Breast epithelium (tissue), 4 donors: ENCODE measurements at places on chromosomes 7 and 10. TPM values are rescaled to one million over a fixed set of nuclear protein-coding genes. Genes with fewer than 3 reads are reported as not detected.
A peak's percentile ranks its signal among the peaks of the same experiment; 100 is the strongest.

DNA sequence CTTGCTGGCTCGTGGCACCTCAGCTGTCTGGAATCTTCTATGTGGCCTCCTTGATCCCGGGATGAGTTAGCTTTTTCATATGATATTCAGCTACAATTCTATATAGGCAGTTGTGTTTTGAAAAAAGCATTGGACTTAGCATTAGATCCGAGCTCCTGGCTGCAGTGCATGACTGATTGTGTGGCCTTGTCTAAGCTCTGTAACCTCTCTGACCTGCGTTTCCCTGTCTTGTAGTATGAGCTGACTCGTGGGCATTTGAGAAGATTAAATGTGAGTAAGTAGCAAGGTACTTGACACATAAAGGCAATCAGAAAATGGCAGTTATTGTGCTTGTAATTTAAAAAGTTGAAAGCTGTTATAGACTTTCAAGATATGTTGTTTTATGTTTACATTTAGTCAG lies 85.9 kb downstream of the CCNY start:
- no peaks in the 10 kb centered on the region for H3K27me3 ChIP-seq
- H3K4me1 ChIP-seq: no peaks in the 10 kb centered on the region
- no peaks in the 10 kb centered on the region for H3K36me3 ChIP-seq
- no peak overlapping the region for H3K4me3 ChIP-seq
- peak overlapping the region; percentile 73 for H3K27ac ChIP-seq

DNA sequence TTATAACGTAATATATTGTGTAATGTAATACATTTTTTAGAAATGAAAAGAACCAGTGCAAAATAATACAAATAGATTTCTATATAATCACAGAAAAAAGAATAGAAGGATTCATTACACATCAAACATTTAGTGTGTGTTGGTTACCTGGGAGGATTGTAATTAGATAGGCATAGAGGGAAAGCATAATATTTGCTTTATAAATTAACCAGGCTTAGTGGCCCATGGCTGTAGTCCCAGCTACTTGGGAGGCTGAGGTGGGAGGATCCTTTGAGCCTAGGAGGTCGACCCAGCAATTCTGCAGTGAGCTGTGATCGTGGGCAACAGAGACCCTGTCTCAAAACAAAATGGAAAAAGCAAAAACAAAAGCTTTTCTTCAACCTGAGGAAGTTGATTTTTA lies 5.0 kb upstream of the CNOT4 start:
- no peak for DNase-seq
- no peak overlapping the region for H3K4me3 ChIP-seq
- H3K4me1 ChIP-seq: no peaks in the 10 kb centered on the region
- no peaks in the 10 kb centered on the region for H3K27me3 ChIP-seq
- no peaks in the 10 kb centered on the region for H3K36me3 ChIP-seq
- H3K27ac ChIP-seq: no peak overlapping the region

GRCh38 chr10:95755511-95756004 lies 405 bp upstream of the ENTPD1 start:
- H3K4me3 ChIP-seq: peak overlapping the region; percentile 37
- H3K27me3 ChIP-seq: no peaks in the 10 kb centered on the region
- H3K36me3 ChIP-seq: no peaks in the 10 kb centered on the region
- no peaks in the 10 kb centered on the region for H3K4me1 ChIP-seq
- DNase-seq: no peak
- H3K27ac ChIP-seq: peak overlapping the region; percentile 66

GRCh38 chr10:89242345-89242684 lies 9.3 kb downstream of the LIPA start:
- H3K36me3 ChIP-seq: no peaks in the 10 kb centered on the region
- H3K27ac ChIP-seq: peak overlapping the region; percentile 65
- no peaks in the 10 kb centered on the region for H3K4me1 ChIP-seq
- H3K27me3 ChIP-seq: no peaks in the 10 kb centered on the region
- DNase-seq: no peak

GRCh38 chr10:43125881-43126731 lies 12.1 kb upstream of the CSGALNACT2 start:
- H3K36me3 ChIP-seq: no peaks in the 10 kb centered on the region
- H3K27me3 ChIP-seq: no peaks in the 10 kb centered on the region
- no peak for DNase-seq
- H3K4me1 ChIP-seq: no peaks in the 10 kb centered on the region

DNA sequence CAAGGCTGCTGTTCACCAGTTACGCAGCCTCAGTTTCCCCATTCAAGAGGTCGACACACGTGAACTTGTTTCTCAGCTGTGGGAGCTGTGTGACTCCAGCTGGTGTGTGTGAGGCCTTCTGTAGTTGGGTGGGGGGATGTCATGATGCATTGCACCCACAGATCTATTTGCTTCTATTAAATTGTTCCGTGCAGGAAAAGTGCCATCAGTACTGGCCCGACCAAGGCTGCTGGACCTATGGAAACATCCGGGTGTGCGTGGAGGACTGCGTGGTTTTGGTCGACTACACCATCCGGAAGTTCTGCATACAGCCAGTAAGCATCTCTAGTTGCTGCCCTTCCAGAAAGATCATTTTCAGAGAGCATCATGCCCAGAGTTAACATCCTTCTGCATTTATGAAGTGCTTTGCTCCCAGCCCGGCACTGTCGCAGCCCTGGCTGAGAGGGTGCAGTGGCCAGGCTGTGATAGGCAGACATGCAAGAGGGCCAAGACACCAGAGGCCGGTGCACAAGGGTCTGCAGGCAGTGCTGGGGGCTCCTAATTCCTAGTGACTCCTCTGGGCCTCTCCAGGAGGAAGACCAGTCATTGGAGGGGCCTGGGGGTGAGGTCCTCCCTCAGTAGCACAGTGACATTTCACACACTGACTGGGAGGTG lies 60.2 kb downstream of the MKI67 start:
- H3K36me3 ChIP-seq: no peaks in the 10 kb centered on the region
- no peak for DNase-seq
- no peaks in the 10 kb centered on the region for H3K27me3 ChIP-seq

DNA sequence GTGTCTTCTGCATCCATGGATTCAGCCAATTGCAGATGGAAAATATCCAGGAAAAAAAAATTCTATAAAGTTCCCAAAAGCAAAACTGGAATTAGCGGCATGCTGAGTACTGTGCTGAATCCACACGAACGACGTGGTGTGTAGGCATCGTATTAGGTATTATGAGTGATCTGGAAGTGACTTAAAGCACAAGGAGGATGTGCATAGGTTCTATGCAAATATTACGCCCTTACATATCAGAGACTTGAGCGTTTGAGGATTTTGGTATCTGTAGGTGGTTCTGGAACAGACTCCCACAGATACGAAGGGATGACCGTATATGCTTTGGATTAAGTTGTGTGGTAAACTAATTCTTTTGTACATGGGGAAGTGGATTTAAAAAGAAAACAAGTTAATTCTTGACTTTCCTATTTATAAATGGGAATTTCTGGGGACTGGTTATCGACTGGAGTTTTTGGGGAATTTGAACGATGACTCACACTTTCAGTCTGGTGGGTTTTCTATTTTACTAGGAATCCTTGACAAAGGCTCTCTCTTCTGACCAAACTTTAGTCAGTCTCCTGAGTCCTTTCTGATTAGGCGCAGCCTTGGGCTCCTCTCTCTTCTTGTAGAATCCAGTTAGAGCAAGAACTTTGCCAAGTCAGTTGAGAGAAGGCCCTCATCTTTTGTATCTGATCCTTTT lies 5.4 kb upstream of the NUB1 start:
- H3K27me3 ChIP-seq: no peaks in the 10 kb centered on the region
- no peak overlapping the region for H3K27ac ChIP-seq
- no peaks in the 10 kb centered on the region for H3K36me3 ChIP-seq
- no peak overlapping the region for H3K4me3 ChIP-seq
- no peak for DNase-seq
- H3K4me1 ChIP-seq: no peaks in the 10 kb centered on the region

- H3K4me1 ChIP-seq: peaks cover 9% of the 10 kb centered on the region
- no peaks in the 10 kb centered on the region for H3K27me3 ChIP-seq
- DNase-seq: no peak
These were observed 4.5 kb downstream of the POP7 start for GRCh38 chr7:100710452-100710851.

DNA sequence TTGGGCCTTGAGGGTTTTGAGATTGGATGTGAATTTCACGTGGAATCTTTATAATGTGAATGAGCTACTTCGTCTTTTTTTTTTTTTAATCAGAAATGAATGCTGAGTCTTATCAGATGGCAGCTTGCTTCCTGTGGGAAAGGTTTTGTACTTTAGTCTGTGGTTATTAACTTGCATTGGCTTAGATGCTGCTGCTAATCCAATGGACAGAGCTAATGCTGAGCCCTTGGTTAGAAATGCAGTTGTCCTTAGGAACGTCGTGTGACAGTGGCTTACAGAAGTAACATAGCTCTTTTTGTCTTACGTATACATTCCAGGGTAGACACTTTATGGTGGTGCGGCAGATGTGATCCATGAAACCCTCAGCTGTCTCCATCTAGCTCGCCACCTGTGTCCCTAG lies 32.8 kb downstream of the ADCY1 start:
- no peaks in the 10 kb centered on the region for H3K27me3 ChIP-seq
- no peak overlapping the region for H3K4me3 ChIP-seq
- DNase-seq: peak; percentile 2
- H3K36me3 ChIP-seq: no peaks in the 10 kb centered on the region

DNA sequence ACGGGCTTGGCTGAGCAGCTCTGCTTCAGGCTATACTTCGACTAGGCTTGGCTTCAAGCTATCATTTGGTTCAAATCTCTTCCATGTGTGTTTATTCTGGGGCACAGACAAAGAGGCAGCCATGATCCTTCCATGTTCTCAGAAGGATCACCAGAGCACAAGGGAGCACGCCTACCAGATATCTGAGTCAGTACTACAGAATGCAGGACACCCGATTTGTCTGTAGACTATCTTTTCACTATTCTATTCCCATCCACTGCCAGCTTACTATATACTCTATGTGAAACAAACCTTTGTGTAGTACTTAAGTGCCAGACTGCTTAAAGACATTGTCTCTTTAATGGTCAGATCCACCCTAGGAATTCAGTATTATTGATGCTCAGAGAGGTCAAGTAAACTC lies 35.1 kb downstream of the CH25H start:
- H3K27ac ChIP-seq: no peak overlapping the region
- DNase-seq: no peak
- no peaks in the 10 kb centered on the region for H3K36me3 ChIP-seq
- H3K4me1 ChIP-seq: no peaks in the 10 kb centered on the region
- no peak overlapping the region for H3K4me3 ChIP-seq
- H3K27me3 ChIP-seq: no peaks in the 10 kb centered on the region

GRCh38 chr10:88651101-88651551 lies 13.1 kb upstream of the LIPF start:
- H3K4me1 ChIP-seq: no peaks in the 10 kb centered on the region
- H3K36me3 ChIP-seq: no peaks in the 10 kb centered on the region
- no peak overlapping the region for H3K27ac ChIP-seq
- H3K27me3 ChIP-seq: no peaks in the 10 kb centered on the region
- no peak overlapping the region for H3K4me3 ChIP-seq
- no peak for DNase-seq

- no peak for DNase-seq
- peaks cover 15% of the 10 kb centered on the region for H3K4me1 ChIP-seq
- H3K27me3 ChIP-seq: no peaks in the 10 kb centered on the region
- no peak overlapping the region for H3K4me3 ChIP-seq
- no peaks in the 10 kb centered on the region for H3K36me3 ChIP-seq
These were observed 18.5 kb upstream of the TNS3 start for GRCh38 chr7:47600199-47601118.

DNA sequence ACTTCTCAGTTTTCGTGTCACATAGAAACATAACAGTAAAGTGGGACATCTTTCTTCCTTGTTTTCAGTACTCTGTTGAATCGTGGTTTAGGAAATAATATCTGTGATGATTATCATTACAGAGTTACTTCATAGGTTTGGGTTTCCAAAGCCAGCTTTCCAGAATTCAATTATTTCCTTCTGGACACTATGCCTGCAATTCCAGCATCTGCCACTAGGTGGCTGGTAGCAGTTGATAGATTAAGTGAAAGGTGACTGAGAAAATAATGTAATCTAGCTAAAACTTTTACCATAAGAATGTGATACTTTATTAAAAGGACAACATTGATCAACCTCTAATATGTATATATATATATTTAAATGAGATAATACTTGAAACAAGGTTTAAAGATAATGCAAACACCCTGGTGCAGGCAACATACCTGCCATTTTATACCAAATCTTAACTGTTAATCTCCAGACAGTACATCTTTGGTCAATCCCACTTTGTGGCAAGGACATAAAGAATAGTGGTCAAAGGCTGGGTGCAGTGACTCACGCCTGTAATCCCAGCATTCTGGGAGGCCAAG lies 102.6 kb downstream of the SH3PXD2A start:
- no peaks in the 10 kb centered on the region for H3K27me3 ChIP-seq
- H3K4me3 ChIP-seq: no peak overlapping the region
- no peaks in the 10 kb centered on the region for H3K36me3 ChIP-seq
- no peak for DNase-seq
- peaks cover 3% of the 10 kb centered on the region for H3K4me1 ChIP-seq

DNA sequence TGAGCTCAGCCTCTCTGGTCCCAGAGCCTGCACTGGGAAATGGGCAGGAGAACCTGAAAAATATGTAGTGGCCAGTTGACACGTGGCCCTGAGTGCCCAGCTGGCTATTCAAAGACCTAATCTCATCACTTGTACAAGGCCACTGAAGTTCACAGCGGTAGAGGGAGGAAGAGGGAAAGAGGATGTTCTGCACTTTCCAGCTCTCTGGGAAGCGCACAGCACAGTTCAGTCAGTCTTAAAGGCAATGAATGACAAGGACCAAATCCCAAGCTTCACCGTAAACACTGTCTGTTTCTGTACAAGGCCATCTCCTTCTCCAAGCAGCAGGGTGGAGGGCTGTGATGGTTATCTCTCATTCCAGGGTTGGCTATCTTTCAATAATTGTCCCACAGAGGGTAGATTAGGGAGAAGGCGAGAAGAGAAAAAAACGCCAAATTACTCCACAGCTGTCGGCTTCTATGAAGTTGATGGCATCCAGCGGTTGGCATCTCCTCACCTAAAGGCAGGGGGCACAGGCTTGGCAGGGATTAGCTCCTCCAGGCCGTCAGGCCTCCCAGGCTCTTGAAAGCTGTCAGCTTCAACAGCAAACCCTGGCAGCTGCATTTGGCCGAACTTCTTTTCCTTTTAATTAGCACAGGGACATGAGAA lies 10.6 kb downstream of the SFMBT2 start:
- no peak for DNase-seq
- no peak overlapping the region for H3K27ac ChIP-seq
- no peak overlapping the region for H3K4me3 ChIP-seq
- H3K4me1 ChIP-seq: no peaks in the 10 kb centered on the region

- H3K4me1 ChIP-seq: no peaks in the 10 kb centered on the region
- no peak overlapping the region for H3K27ac ChIP-seq
- DNase-seq: no peak
- no peak overlapping the region for H3K4me3 ChIP-seq
- H3K27me3 ChIP-seq: no peaks in the 10 kb centered on the region
These were observed 153.4 kb downstream of the CUX1 start for GRCh38 chr7:101970801-101971200.

GRCh38 chr7:157438121-157439025 lies 101.6 kb downstream of the DNAJB6 start:
- no peaks in the 10 kb centered on the region for H3K4me1 ChIP-seq
- H3K27ac ChIP-seq: no peak overlapping the region
- H3K27me3 ChIP-seq: no peaks in the 10 kb centered on the region
- no peaks in the 10 kb centered on the region for H3K36me3 ChIP-seq
- no peak overlapping the region for H3K4me3 ChIP-seq
- DNase-seq: peak; percentile 24

The TMEM236 gene
- total RNA-seq: 2.9 TPM

The TTYH3 gene
- 17.9 TPM for total RNA-seq

The OR2A12 gene
- not detected for total RNA-seq

The CLCN1 gene
- 0.29 TPM for total RNA-seq

The ACBD7 gene
- 1.1 TPM for total RNA-seq

The CCDC6 gene
- 85.6 TPM for total RNA-seq

The ZNF503 gene
- total RNA-seq: 10.9 TPM

The C10orf62 gene
- total RNA-seq: 0.33 TPM

The UBTD1 gene
- 9.9 TPM for total RNA-seq

The GIMAP4 gene
- total RNA-seq: 19.3 TPM

The ARF5 gene
- total RNA-seq: 134 TPM
